ENCODE measurements at places on chromosomes 16 and 17. TPM values are rescaled to one million over a fixed set of nuclear protein-coding genes. Genes with fewer than 3 reads are reported as not detected.

- no peak for DNase-seq
Measured at GRCh38 chr17:57293077-57293476, 36.8 kb downstream of the MSI2 start.

HYDIN gene
- total RNA-seq, result not detected

DNA sequence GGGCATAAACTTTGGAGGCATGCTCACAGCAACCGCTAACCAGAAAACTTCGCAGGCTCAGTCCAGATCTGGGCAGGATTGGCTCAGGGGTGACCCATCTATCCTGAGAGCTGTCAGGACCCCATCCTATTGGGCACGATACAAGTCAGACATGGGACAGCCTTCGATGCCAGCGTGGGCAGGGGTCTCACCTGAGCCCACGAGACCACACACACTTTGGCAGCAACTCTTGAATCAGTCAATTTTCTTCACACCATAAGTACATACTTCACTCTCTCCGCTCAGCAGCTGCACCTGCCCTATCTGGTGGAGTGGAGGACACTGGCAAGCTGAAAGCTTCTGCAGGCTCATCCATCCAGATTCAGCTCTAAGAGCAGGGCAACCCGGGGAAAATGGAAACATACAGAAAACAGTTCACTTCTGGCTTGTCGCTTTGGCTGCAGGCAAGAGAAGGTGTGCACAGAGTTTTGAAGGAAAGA is 48.3 kb downstream of the ZFHX3 start:
- DNase-seq, result no peak

SPAG7 gene
- total RNA-seq, result 51.4 TPM

ZACN gene
- total RNA-seq, result 1.4 TPM

- no peak for DNase-seq
Measured at GRCh38 chr17:50834429-50835300, 721 bp upstream of the WFIKKN2 start.

GRCh38 chr16:76749780-76750375 is 441.1 kb upstream of the MON1B start:
- no peak for DNase-seq

GRCh38 chr17:80160536-80160935 is 9.3 kb upstream of the CARD14 start:
- DNase-seq, result no peak

SLC25A39 gene
- 192 TPM for total RNA-seq

ABCA8 gene
- total RNA-seq, result not detected

GRCh38 chr17:1967213-1967612 is 57.9 kb downstream of the RTN4RL1 start:
- no peak for DNase-seq

DNA sequence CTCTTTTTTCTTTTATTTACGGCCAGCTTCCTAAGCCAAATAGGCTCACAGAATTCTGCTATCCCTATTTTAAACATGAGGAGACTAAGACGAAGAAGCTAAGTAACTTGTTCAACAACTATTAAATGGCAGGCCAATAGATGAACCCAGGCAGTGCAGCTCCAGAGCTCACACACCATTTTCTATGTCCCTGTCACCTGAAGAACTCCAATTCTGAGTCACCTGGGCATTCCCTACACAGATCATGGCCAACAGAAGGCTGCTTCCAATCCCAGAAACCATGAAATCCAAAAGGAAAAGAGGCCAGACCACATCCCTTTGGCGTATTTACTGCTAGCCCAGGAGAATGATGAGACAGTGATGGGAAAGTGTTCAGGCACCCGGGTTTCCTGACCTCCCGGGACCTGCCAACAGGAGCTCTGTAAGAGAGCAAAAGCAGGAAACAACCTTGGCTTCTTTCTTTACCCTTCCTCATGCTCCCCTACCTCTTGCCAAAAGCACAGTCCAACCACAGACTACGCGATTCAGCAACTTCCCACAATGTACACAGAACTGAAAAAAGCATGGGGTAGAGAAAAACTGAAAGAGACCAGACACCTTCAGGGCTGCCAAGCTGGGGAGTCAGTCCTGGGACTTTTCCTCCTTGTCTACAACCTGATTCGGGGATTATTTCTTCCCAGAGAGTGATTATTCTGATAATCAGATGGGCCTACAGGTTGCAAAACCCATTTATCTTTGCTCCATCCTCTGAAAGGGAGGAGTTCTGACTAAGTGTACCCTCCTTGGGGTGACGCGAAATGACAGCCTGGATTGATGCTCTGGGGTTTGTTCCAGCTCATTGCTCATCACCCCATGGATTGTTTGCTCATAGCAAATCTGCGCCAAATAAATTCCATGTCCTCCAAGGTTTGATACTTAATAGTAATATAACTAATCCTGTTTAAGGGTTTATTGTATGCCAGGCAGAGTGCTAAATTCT is 47.8 kb upstream of the HAS3 start:
- no peak for DNase-seq

DNA sequence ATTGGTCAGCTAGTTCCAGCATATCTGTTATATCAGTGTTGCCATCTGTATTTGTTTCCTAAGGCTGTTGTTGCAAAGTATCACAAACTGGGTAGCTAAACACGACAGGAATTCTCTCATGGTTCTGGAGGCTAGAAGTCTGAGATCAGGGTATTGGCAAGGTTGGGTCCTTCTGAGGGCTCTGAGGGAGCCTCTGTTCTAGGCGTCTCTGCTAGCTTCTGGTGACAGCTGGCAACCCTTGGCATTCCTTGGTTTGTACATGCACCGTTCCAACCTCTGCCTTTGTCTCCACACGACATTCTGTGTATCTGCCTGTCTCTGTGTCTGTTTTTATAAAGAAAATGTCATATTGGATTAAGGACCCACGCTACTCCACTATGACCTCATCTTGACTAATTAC is 219.9 kb upstream of the NLRP1 start:
- no peak for DNase-seq

CXCL16 gene
- total RNA-seq, result 46.3 TPM

GRCh38 chr16:74252329-74252728 is 44.3 kb upstream of the PSMD7 start:
- no peak for DNase-seq

Measured in natural killer cell treated with Interleukin-12 subunit alpha and Interleukin-12 subunit beta and Interleukin-15 and Interleukin-18, amount 100 ng/mL, for 72 hours (primary cell).